ENCODE measurements at places on chromosomes 1 and 21. TPM values are rescaled to one million over a fixed set of nuclear protein-coding genes. Genes with fewer than 3 reads are reported as not detected.

Gene CRNN
- not detected for polyA plus RNA-seq

Gene SLC25A34
- 3.9 TPM for polyA plus RNA-seq

Gene AUNIP
- polyA plus RNA-seq: 2.8 TPM

Gene TSTD1
- polyA plus RNA-seq: 134 TPM

Gene FCRL1
- not detected for polyA plus RNA-seq

Gene YOD1
- polyA plus RNA-seq: 2.4 TPM

Gene INSRR
- 0.42 TPM for polyA plus RNA-seq

Gene LHX8
- not detected for polyA plus RNA-seq

Gene RUSC1
- 80.5 TPM for polyA plus RNA-seq

Gene TRAF3IP3
- polyA plus RNA-seq: 0.44 TPM

Gene PLEKHO1
- 84.5 TPM for polyA plus RNA-seq

Gene PTP4A2
- 165 TPM for polyA plus RNA-seq

Gene CYP4A22
- not detected for polyA plus RNA-seq

Gene UBE2U
- not detected for polyA plus RNA-seq

Gene CFHR4
- not detected for polyA plus RNA-seq

Gene RGS4
- polyA plus RNA-seq: 50.7 TPM

All from brain (organoid and tissue), 16 donors.